ENCODE measurements at places on chromosomes 2 and 18. TPM values are rescaled to one million over a fixed set of nuclear protein-coding genes. Genes with fewer than 3 reads are reported as not detected.
A peak's percentile ranks its signal among the peaks of the same experiment; 100 is the strongest.

DNA sequence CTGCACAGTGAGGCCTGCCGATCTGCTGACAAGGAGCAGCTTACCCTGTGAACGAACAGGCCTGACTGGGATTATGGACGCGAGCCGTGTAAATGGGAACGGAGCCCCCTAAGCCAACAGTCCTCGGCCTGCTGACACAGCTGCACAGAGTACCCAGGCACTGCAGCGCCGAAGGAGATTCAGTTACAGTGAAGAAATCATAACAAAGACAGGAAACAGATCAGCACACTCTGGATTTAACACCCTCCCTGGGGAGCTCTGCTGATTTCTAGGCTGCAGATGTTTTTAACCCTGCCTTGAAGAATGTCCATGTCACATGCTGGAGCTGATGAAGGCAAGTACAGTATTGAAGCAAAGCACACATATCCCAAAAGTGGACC, 43.4 kb downstream of the COLEC12 start:
- no peak for DNase-seq

DNA sequence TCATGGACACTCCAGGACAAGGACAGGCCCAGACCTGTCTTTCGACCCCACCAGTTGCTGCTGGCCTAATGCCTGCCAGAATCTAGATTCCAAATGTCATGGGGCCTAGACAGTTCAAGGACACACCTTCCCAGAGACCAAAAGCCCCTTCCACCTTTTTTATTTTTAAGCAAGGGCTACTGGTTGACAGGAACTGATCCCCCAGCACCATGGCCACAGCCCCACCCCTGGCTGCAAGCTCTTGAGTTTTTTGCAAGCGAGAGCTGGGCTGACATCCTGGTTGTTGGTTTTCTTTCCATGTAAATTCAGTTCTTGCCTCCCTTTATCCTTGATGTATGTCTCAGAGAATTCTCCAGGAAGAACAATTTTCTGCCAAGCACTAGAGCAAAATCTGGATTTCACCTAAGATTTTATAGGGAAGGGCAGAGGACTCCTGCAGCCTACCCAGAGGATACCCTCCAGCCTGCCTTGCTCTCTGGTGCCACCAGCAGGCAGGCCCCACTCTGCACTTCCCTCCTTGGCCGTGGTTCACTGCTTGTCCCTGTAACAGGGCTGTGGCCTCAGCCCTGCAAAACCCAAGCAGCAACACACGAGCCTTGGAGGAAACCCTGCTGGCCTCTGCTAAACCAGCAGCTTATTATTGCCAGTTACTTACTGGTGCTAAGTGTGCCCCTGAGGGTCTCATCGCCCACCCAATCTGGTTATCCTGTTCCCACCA, 97.7 kb downstream of the TWIST2 start:
- DNase-seq: peak; percentile 45

DNA sequence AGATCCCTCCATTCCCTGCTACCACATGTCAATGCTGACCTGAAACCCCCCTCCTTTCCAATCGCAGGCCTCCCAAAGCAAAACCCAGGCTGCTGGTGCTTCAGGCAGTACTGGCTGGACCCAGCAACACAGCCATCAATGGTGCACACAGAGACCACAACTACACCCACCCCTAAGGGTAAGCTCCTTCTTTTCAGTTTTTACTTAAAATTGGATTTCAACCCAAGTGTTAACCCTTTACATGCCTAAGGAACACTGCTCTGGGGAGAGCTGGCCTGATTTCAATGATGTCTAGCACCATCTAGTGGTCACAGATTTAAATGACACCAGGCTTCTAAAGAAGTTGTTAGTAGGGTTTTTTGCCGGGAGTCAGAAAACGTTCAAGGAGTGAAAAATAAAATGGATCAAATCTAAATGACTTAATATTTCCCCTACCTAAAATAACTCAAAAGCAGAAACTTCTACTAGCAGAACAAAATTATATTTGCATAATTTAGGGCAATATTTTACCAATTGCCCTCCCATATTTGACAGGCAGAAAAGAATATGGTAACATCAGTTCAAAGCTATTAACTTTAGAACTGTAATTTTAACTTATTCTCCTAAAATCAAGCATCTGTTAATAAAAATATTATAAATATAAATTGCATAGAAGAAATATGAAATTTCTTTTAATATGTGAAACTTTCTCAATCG, 24.6 kb downstream of the FECH start:
- DNase-seq: peak; percentile 32

- no peak for DNase-seq
Observed at GRCh38 chr2:55428258-55428657, 8.6 kb upstream of the CCDC88A start.

DNA sequence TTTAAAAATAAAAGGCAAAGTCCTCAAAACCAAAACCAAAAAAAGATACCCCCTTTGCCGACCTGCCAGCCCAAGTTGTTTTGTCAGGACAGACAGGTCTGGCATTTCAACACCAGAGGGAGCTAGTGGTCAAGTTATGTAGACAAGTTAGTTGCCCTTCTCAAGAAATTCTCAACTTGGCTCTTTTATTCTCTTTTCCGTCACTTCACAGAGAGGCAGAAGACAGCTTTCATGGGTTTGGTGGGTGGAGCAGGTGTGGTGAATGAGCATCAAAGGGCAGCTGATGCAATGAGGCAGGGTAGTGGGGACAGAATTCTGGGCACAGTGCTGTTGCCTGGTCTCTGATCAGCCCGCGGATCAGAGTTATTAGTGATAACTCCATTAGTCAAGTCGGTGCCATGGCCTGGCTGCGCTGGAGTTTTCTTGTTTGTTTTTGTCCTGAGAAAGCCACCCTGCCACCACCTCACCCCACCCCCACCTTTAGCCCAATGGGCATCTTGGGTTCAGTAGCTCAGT, 303.7 kb upstream of the EPAS1 start:
- DNase-seq: peak; percentile 94

DNA sequence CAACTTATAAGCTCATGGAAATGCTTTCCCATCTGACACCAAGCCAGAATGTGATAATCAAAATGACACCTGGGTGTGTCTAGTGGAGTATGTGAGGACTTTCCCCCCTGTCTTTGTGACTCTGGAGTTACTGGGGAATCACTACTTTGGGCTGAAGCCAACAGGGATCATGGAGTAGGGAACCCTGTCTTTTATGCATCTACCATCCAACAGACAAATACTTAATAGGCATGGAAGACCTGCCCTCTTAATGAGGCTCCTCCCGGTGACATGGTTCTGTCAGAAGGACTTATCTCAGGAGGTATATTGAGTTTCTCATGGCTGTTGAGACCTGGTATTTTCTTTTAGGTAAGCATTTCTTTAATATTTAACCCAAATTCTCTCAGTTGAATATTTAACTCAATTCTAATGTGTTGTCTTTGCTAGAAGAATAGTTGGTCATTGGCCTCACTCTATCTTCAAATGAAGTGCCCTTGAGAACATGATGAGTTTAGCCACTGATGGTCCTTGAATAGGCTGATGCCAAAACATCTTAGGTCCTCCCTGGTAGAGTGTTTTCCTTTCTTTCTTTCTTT, 42.1 kb downstream of the TGIF1 start:
- no peak for DNase-seq

- DNase-seq: no peak
Observed at GRCh38 chr2:20425371-20425881, 21.4 kb upstream of the RHOB start.

GRCh38 chr2:52429171-52429570, 1338.4 kb upstream of the CHAC2 start:
- DNase-seq: no peak

GRCh38 chr2:151576080-151576479, 158.2 kb downstream of the NEB start:
- DNase-seq: no peak

GRCh38 chr2:44164617-44165016, 4.1 kb upstream of the PPM1B start:
- no peak for DNase-seq

- no peak for DNase-seq
Observed at GRCh38 chr2:226477221-226478108, 322.2 kb downstream of the IRS1 start.

DNA sequence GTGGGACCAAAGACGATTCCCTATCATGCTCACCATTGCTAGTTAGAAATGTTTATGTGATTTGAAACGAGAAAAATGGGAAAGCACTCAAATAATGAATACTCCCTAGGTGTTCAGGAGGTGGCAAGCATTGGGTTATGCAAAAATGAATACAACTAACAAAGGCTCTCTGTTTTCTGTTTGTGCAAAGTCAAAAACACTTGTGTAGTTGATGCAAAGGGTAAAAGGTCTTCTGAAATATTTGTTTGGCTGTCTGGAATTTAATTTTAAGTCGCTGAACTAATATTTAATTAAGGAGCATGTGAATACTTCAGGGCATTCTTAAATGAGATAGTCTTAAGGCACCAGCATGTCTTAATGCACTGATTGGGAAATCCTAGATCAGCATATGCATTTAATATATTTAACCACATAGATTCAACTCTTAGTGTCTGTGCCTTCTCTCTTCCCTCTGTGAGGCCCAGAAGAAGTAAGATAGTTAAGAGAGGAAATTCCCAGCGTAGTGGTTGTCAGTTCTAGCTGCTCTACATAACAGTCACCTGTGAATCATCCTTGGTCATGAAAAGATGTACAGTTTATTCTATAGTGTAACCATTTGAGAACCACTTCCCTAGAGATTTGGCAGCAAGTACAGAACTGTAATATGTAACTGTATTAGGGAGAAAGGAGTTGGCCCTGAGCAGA, 111.9 kb downstream of the EPC2 start:
- DNase-seq: no peak

GRCh38 chr2:209472871-209473270, 49.0 kb downstream of the MAP2 start:
- DNase-seq: no peak

DNA sequence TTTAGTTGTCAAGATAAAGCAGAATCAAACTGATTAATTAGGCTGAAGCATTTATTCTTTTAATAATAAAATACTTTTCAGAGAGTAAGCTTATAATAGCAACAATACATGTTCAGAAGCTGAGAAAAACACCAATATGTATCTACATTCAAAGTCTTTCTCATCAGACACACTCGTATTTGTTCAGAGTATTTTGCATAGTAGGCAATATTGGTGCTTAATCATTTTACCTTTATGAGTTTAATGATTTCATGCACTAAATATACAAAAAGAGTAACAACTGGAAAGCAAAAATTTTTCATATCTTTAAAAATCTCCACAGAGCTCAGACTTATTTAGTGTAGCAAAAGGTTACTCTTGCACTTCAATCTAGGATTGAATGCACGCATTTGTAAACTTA, 313.9 kb downstream of the ZEB2 start:
- no peak for DNase-seq

DNA sequence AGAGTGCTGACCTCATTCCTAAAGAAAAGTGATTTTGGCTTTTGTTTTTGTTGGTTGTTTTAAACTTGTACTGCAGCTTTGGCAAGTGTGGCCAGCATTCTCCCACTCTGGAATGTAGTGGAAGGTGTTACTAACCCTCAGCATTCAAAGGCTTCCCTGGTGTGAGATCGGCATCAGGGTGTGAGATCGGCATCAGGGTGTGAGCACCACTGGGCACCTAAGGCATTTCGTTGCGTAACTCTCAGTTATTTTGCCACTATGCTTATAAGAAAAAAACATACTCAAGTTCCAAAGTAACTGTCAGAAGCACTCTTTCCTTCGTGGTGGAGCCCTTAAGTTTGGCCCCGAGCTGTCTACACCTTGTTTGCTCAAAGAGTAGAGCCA, 1.7 kb downstream of the CYBRD1 start:
- DNase-seq: no peak

- DNase-seq: no peak
Observed at GRCh38 chr2:2727876-2728511, 396.9 kb upstream of the MYT1L start.

DNA sequence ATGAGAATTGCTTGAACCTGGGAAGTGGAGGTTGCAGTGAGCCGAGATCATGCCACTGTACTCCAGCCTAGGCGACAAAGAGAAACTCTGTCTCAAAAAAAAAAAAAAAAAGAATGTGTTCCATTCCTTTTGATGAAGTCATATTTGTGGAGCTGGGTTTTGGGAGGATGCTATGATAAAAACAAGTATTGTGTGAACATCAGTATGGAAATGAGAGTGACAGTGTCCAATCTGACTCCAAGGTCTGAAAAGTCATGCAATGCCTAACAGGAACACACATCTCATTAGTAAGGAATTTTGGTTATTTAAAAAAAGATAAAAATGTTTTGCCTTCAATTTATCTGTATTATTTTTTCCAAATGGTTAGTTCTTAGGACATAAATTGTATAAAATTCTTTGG, 11.8 kb downstream of the GCFC2 start:
- no peak for DNase-seq

DNA sequence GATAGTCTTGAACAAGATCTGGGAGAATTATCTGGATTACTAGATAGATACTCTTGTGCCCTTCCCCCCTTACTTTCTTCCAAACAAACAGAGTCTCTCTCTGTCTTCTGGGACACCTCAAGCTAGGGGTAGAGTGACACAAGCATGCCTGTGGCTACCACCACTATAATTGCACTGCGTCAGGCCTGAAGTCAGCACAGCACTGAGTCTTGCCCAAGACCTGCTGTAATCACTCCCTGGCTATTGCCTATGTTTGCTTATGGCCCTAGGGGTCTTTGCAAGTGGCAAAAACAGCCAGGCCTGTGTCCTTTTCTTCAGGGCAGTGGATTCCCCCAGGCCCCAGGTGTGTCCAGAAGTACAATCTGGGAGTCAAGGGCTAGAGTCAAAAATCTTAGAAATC, 106.6 kb downstream of the SLC5A7 start:
- no peak for DNase-seq

DNA sequence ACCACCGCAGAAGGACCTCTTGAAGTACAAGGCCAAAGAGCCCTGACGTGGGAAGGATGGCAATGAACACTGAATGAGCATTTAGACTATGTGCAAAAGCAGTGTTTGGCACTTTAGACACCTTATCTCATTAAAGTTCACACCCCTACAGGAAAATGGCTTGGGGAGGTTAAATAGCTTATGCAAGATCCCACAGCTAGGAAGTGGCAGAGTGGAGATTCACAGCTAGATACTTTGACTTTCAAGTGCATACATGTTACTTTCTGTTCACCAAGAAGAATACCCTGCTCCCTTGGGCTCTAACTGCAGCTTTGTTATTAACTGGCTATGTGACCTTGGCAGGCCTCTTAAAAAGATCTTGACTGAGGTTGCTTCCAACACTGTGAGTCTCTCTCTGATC, 58.2 kb downstream of the ICOS start:
- DNase-seq: no peak

DNA sequence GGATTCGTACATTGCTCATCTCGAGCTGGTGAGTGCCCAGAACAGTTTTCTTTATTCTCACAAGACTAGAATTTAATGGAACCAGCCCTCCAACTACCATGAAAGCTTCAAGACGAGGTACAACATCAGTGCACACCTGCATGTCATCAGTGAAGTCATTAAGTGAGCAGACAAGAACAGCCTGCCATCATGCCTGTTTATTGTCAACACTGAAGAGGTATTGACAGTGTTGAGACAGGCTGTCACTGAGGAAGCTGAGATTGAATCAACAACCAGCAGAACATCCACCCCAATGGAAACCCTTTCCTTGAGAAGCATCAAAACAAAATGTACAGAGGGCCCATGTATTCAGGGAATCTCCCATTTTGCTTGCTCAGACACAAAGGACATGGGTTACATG, 148.0 kb upstream of the TCF4 start:
- DNase-seq: no peak

Gene LOXHD1
- not detected for polyA plus RNA-seq

Gene SLC14A1
- polyA plus RNA-seq: not detected

Gene KLHL14
- not detected for polyA plus RNA-seq

Gene PFN4
- polyA plus RNA-seq: 1.6 TPM

Gene CERKL
- polyA plus RNA-seq: 0.30 TPM

Gene UGT1A8
- polyA plus RNA-seq: 0.05 TPM

Gene GAD1
- 0.15 TPM for polyA plus RNA-seq

Gene SLC9A2
- 3.0 TPM for polyA plus RNA-seq

Gene CYS1
- polyA plus RNA-seq: 1.2 TPM

Gene NFATC1
- polyA plus RNA-seq: 2.0 TPM

Gene AQP12A
- polyA plus RNA-seq: not detected

Gene TMEM198
- polyA plus RNA-seq: 0.26 TPM

Measured in A549 (cell line).